Astrocyte (in vitro differentiated cells and primary cell): ENCODE measurements at places on chromosomes 7 and 10. TPM values are rescaled to one million over a fixed set of nuclear protein-coding genes. Genes with fewer than 3 reads are reported as not detected.

APBB1IP gene
- 0.23 TPM in 1 of 2 replicates, not detected in the other for total RNA-seq

DNA sequence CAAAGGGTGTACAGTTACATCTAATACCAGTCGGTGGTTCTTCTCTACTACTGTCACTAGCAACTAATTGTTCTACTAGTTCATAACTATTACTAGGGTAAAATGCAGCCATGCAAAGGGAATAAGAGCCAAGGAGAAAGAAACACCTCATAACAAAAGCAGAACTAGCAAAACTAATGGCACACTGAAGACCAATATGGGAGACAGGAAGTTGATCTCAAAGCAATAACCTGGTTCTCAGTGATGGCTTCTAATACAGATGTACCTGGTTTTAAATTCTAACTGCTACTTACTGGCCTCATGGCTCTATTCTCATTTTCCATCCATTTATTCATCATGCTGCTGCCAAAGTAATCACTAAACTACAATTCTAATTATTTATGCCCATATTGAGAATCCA, 170.3 kb downstream of the SEMA3E start:
- H3K36me3 ChIP-seq, result no peaks in the 10 kb centered on the region
- no peak overlapping the region for H3K27ac ChIP-seq
- no peak for DNase-seq

GJD4 gene
- total RNA-seq, result not detected in 2 replicates

GRCh38 chr10:75403939-75404814, 2.6 kb upstream of the ZNF503 start:
- peaks cover 44% of the 10 kb centered on the region for H3K27me3 ChIP-seq
- no peak for DNase-seq
- peaks cover 28% of the 10 kb centered on the region for H3K4me1 ChIP-seq
- no peaks in the 10 kb centered on the region for H3K36me3 ChIP-seq
- no peak overlapping the region for H3K27ac ChIP-seq

- no peaks in the 10 kb centered on the region for H3K36me3 ChIP-seq
- peaks cover 52% of the 10 kb centered on the region for H3K4me1 ChIP-seq
Measured at GRCh38 chr7:45978731-45979211, 57.7 kb upstream of the IGFBP3 start.

ZNF777 gene
- total RNA-seq, result 17.2 TPM in 2 replicates

MEOX2 gene
- not detected in 2 replicates for total RNA-seq

- no peaks in the 10 kb centered on the region for H3K27me3 ChIP-seq
- DNase-seq, result peak; percentile 57
- peaks cover 45% of the 10 kb centered on the region for H3K4me1 ChIP-seq
- H3K27ac ChIP-seq, result peak overlapping the region; percentile 51
Measured at GRCh38 chr7:151063212-151063561, 3.8 kb downstream of the SLC4A2 start.

- H3K27me3 ChIP-seq, result no peaks in the 10 kb centered on the region
- H3K4me1 ChIP-seq, result no peaks in the 10 kb centered on the region
- no peak overlapping the region for H3K4me3 ChIP-seq
- H3K36me3 ChIP-seq, result no peaks in the 10 kb centered on the region
Measured at GRCh38 chr7:121624958-121625357, 228.8 kb upstream of the FAM3C start.

DNA sequence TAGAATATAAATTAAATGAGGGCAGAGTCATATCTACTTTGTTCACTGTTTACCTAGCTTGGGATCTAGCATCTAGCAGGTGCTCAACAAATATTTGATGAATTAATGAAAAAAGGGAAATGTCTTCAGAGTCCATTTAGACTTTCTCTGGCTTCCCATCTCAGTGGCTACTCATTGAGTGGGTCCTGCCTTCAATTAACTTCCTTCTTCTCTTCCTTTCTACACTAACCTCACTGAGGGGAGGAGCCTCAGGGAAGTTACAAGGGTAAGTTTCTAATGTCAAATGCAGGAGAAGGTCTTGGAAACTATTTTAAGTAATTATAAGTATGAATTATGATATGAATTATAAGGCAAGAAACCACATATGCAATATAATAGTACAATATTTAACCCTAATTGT, 28.2 kb upstream of the MPP7 start:
- no peak for DNase-seq
- H3K36me3 ChIP-seq, result no peaks in the 10 kb centered on the region
- no peak overlapping the region for H3K27ac ChIP-seq
- peaks cover 30% of the 10 kb centered on the region for H3K4me1 ChIP-seq

DNA sequence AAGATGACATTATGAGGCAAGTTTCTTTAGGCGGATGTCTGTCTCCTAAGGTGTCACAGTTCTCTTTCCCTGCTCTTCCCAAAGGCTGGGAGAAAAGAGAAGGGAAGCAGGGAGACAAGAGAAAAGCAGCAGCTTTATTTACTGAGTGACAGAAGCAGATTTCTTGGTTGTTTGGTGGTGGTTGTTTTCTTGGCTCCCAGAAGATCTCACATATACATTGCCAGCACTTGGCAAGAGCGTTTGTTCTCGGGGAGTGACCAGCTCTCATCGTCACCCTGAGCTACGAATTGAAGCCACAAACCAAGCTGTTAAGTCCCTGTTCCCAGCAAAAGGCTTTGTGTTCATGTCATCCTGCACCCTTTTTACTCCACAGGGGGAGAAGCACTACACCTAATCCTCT, 11.4 kb downstream of the CDHR3 start:
- no peak for DNase-seq
- no peaks in the 10 kb centered on the region for H3K36me3 ChIP-seq
- H3K4me3 ChIP-seq, result no peak overlapping the region
- H3K27ac ChIP-seq, result no peak overlapping the region

GRCh38 chr10:12902135-12902572, 99.4 kb downstream of the CCDC3 start:
- no peaks in the 10 kb centered on the region for H3K27me3 ChIP-seq
- no peaks in the 10 kb centered on the region for H3K36me3 ChIP-seq
- no peaks in the 10 kb centered on the region for H3K4me1 ChIP-seq
- no peak overlapping the region for H3K27ac ChIP-seq
- H3K4me3 ChIP-seq, result no peak overlapping the region
